ENCODE measurements at places on chromosomes 7 and 10.

DNA sequence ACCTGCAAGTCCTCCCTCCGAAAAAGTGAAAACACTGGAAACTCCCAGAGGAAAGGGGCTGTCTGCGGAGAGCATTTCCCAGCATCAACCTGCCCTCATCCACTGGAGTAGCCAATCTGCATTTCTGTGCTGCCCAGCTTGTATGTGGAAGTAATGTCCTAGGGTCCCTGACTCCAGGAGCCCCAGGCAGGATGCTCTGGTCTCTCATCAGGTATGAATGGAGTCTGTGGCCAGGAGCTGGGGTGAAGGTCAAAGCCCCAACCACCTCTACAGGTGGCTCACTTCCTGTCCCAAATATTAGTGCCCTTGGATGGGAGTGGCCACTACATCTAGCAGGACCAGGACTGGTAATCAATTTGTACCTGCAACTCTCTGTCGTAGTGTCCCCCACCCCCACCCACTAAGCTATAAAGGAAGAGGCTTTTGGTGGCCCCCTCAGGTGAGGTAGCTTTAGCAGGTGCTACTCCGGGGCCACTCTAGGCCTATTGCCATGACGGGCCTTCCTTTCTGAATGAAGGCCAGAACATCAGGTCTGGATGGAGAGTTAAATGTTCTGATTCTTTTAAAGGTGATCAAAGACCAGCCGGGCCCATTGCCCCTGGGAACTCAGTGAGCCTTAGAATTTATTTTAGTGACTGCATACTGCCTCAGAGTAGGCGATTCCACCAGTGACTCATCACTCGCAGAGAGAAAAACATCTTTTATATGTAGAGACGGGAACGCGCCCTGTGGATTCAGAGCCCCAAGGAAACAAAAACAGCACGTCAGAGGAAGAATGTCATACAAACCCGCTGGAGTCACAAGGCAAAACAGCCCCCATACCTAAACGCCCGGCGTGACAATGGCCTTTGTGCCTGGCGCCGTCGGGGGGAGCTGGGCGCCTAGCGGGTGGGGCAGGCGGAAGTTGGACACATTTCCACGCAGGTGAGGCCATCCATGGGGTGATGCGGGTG, 13.0 kb downstream of the EN2 start:
- no peak for DNase-seq

DNA sequence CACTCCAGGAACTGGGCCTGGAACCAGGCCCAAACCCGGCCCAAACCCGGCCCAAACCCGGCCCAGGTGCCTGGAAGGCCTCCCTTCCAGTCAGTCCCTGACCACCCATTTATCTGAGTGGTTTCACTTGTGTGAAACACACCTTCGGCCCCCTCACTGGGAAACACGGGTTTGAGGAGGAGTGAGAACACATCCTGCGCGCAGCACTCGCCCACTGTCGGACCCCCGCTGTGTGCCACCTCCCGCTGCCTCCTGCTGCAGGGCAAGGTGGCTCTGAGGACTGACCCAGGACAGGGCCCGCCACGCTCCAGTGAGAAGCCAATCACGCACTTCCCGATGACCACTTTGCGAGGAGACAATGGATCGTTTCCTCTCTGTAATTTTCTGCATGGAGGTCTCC, 197.5 kb downstream of the BUB3 start:
- DNase-seq, result no peak

DNA sequence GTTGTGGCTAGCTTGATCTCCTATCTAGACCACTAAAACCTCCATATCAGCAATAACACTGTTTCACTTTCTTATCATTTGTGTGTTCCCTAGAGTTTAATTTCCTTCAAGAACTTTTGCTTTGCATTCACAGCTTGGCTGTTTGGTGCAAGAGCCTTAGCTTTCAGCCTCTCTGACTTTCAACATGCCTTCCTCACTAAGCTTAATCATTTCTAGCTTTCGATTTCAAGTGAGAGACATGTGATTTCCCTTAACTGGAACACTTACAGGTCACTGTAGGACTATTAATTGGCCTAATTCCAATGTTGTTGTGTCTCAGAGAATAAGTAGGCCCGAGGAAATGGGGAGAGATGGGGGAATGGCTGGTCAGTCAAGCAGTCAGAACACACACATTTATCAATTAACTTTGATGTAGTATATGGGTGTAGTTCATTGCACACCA, 10.6 kb upstream of the BPGM start:
- no peak for DNase-seq

DNA sequence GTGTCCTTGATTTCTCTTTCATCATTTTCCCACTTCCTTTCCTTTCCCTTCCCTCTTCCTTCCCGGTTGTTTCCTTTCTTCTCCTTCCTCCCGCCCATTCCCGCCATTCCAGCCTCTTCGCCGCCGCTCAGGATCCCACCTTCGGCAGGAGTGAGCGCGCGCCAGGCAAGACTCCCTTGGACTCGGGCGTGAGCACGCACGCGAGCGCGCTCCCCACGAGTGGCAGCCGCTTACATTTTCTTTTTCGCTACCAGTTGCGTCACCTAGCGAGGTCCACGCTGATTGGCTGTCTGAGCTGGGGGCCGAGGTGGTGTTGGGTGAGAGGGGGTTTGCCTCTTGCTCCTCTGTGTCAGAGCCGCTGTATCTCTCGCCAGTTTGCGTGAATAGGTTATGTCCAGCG, 11.8 kb downstream of the ZAN start:
- DNase-seq, result peak; percentile 15

GRCh38 chr10:67173787-67174186, 248.0 kb downstream of the LRRTM3 start:
- DNase-seq, result no peak

GRCh38 chr7:149310113-149310836, 48.3 kb downstream of the ZNF783 start:
- DNase-seq, result no peak

- DNase-seq, result peak; percentile 26
Measured at GRCh38 chr10:113454341-113455061, 98.4 kb upstream of the HABP2 start.

DNA sequence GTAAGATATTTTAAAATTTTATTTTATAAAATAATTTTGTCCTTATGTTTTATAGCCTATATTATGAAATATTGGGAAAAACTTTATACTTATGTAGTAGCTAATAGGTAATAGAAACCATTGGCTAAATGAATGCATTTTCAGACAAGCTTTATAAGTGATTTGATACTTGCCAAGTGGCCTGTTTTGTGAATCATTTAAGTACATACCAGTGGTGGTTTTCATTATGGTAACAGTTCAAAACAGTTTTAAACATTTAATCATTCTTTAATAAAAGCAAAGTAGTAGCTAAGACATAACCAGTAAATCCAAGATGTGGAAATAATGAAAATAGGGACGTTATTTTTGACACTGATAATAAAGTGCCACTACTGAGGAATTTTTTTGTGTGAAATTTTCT, 182.2 kb downstream of the PHF14 start:
- DNase-seq, result no peak

- no peak for DNase-seq
Measured at GRCh38 chr7:80047856-80048459, 86.7 kb upstream of the GNAI1 start.

GRCh38 chr10:11678074-11678793, 63.9 kb upstream of the ECHDC3 start:
- no peak for DNase-seq

DNA sequence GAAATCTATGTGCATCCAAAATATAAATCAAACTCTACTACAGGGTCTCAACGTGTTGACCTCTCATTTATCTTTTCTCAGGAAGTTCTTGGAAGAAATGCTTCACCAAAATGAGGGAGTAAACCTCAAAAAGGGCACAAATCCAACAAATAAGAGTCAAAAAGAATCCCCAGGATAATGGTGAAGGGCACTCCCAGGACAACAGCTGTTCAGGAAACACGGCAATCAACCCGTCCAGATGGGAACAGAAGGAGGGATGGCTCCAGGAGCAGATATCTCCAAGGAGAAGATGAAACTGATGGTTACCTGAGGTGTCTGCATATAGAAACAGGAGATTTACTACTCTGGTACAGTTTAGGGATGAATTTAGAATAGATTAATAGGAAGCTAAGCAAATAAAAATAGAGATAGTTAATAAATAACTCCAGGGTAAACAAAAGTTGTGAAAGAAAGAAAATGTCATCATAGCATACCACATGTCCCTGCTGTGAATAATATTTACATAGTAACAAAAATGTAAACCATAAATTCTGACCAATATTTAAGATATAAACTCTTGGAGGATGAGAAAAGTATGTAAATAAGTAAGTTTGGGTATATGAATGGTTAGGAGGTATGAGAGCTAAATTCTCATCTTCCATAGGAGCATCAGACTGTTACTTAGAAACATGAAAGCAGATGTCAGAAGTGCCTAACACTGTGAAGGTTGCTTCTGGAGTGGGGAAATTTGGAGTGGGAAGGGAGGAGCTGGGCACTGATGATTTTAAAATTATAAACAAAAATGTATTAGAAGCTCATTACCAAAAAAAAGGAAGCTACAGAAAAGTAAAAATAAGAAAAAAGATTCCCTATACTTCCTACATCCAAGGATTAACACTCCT, 237.5 kb upstream of the HPS1 start:
- DNase-seq, result no peak

GRCh38 chr10:109898007-109898406, 25.3 kb downstream of the XPNPEP1 start:
- no peak for DNase-seq

DNA sequence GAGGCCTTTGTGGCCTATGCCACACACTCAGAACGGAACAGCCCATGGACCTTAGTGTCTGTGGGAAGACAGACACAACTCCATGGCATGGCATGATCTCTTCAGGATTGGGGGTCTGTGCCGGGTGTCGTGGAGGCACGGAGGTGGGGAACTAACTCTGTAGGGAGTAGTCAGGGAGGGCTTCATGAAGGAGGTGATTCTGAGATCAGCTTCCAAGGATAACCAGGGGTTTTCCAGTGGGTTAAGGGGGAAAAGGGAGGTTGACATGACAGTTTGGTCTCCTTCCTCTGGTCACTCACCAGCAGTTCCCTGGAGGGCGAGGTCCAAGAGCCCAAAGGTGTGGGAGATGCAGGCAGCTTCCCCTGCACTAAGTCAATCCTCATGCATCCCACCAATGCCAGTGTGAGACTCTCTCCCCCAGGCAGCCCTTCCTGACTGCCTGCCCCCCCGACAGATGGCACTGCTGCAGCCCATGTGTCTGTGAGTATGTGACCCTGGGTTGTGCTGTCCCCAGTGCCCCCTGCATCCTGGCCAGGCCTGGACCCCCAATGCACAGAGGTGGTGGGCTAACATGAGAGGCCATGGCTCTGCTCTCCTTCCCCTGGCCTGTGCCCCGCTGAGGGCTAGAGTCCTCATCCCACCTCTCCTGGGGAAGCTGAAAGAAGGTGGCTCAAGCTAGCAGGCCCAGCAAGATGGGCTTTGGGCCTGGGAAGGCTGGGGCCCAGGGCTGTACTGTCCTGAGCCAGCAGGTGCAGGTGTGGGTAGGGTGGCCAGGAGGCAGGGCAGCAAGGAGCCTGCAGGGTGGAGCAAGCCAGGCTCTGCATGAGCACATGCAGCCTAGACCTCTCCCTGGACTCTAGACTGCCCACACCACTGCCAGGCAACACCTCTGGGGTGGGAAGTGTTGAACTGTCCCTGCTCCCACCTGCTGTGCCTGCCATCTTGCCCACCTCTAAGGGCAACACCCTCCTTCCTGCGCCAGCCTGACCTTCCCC, 39.7 kb downstream of the RASGEF1A start:
- peak; percentile 3 for DNase-seq

- DNase-seq, result no peak
Measured at GRCh38 chr10:60508831-60509230, 119.2 kb upstream of the ANK3 start.

GRCh38 chr10:98338896-98339295, 70.9 kb upstream of the LOXL4 start:
- no peak for DNase-seq

GRCh38 chr10:87750001-87750671, 67.9 kb downstream of the ATAD1 start:
- no peak for DNase-seq

- no peak for DNase-seq
Measured at GRCh38 chr10:130958003-130958402, 353.5 kb downstream of the TCERG1L start.

GRCh38 chr10:124301736-124302135, 117.0 kb downstream of the OAT start:
- no peak for DNase-seq

DNA sequence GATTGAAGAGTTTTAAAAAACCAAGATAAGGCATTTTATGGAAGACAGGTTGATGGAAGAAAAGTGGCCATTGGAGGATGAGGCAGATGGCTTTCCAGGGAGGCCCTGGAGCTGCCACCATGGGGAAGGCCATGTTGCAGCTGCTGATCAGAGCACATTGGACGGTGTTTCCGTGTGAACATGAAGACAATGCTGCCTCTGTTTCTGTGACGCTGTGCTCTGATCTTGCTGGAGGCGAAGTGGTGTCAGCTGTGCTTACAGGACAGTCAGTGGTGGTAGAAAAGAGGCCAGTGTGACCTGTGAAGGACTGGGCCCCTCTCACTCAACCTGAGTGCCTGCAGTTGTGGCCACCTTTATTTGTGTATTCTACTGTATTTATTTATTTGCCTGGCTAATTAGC, 132.9 kb downstream of the FAM204A start:
- DNase-seq, result no peak

DNA sequence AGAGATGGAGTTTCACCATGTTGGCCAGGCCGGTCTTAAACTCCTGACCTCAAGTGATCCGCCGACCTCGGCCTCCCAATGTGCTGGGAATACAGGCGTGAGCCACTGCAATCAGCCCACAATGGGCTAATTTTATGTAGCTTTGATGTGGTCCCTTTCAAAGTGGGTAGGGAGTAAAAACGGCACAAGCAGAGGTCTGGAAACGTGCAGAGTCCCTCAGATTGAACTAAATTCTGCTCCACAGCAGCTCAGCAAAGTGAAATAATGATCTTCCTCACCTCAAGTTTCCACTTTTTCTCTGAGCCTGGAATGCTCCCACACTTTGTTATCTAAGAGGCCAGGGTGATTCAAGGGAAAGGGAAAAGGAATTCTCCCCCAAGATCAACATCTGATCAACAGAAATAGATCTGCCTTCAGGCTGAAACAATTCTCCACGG, 6.1 kb downstream of the CCDC3 start:
- DNase-seq, result no peak

GRCh38 chr10:65618126-65618525, 1307.7 kb upstream of the LRRTM3 start:
- DNase-seq, result no peak

- no peak for DNase-seq
Measured at GRCh38 chr7:408751-409311, 110.8 kb downstream of the PDGFA start.

- DNase-seq, result peak; percentile 65
Measured at GRCh38 chr10:103451091-103451813, 918 bp downstream of the CALHM2 start.

Data from activated CD4-positive, alpha-beta T cell treated with anti-CD3 and anti-CD28 coated beads, Interleukin-2, amount 10 ng/mL, durations not matched to agents 7 days and 5 days (primary cell).